Nucleus accumbens (tissue), 56 donors: ENCODE measurements at places on chromosomes 2 and 18.

GRCh38 chr2:195410074-195410671 lies 246.9 kb upstream of the SLC39A10 start:
- no peak for DNase-seq

DNA sequence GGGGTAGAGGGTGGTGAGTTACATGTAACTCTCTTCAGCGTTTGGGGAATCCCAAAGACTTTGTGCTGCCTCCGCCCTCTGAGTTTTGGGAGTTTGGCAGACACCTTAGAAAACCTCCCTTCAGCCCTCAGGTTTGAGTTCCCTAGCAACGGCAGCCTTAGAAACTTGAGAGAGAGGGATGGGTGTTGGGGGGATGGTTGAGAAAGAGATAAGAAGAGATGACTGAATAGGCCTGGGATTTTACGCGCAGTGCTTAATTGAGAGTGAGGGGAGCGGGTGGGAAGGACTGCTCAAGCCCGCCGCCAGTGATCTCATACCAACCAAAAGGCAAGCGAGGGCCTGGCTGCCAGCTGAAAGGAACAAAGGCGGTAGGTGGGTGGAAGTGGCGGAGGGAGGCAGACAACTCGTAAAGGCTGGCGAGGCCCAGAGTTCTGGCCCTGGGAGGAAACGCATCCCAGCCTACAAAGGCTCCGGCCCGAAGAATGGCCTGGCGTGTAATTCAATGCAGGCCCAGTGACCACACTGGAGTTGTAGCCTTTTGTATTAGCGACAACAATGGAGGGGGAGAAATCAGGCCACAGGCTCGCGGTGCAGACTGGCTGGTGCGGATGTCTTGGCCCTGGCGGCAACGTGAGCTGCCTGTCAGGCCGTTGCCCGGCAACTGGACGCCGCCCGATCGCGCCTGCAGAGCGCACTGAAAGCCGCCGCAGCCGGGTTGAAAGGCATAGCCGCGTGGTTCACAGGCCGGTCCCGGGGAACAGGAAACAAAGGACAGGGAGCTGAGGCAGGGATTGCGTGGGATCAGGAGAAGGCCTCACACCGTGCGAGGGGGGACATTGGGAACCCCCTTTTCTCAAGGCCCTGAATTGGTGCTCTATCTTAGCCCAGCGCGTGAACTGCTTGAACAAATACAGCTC lies 39.9 kb upstream of the DARS1 start:
- DNase-seq: peak; percentile 84

DNA sequence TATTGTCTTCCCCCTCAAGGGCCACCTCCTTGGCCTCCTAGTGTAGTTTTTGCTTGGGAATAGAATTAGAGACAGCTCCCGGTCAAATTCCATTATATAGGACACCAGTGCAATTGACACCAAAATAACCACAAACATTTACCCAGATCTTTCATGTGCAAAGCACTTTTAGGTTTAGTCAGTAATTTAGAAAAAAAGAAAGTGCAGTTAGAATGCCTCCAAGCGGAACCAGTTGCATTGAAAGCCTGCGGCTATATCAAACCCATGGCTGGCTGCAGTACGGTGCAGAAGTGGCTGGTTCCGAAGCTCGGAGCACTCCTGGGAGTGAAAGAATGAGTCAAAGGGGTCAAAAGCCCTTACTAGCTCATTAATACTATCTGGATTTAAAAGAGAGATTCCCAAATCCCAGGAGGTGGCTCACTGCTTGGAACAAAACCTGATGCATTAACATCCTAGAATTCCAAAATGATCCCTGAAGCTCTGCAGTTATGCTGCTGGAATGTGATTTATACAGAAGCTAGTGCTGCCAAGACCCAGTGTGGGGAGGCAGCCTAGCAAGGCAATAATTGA lies 432.2 kb upstream of the KLHL29 start:
- DNase-seq: no peak

DNA sequence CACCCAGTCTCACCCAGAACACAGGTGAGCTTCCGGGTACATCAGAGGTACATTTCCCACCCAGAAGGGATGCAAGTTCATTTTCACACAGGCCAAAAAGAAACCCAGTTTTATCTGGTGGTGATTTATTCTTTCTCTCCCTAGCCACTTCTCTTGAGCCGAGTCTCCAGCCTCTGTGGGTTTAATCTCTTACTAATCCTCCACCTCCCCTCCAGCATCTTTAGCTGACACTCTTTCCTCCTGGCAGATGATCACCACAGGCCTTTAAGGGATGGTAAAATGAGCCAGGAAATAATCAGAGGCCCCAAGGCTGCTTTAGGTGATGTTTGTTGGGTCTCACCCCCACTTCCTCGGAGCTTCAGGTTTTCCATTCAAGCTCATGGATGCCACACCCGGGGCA lies 145.7 kb upstream of the DLX2 start:
- DNase-seq: no peak

GRCh38 chr2:9001229-9001628 lies 2.3 kb downstream of the MBOAT2 start:
- no peak for DNase-seq
